Stimulated activated CD8-positive, alpha-beta memory T cell treated with anti-CD3 and anti-CD28 coated beads, Interleukin-7, amount 100 ng/mL, for 48 hours (primary cell): ENCODE measurements at places on chromosomes 13 and 19.

DNA sequence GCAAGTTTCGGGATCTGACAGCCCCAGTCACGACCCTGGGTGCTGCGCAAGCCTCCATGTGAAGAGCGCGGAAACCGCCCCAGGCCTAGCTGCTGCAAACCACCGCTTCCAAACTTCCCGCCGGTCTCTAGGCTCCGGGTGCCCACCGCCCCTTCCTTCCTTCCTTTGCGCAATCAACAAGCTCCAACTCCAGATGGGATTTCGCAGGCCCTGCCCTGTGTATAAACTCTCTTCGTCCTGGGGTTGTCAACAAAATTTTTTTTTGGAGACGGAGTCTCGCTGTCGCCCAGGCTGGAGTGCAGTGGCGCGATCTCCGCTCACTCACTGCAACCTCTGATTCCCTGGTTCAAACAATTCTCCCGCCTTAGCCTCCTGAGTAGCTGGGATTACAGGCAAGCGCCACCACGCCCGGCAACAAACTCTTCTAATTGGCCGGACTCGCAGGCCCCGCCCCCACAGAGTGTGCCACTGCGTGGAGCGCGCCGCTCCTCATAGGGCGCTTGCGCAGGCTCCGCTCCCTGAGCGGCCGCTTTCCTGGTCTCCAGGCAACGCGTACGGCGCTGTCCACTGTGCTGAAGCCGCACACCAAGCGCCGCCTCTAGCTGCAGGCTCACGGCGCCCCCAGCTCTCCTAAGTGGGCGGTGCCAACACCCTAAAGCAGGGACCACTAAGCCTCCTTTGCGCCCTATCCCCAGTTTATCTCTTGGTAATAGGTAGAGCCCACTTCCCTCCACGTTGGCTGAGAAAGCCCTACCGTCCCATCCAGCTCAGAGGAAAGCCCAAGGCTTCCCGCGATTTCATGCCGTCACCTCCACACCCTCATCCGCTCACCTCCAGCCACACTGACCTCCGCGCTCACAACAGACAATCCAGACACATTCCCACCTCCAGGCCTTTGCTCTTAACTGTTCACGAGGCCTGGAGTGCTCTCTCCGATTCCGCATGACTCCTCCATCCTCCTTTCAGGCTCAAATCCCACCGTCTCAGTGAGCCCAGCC is 5.5 kb upstream of the QTRT1 start:
- DNase-seq: peak; percentile 87

DNA sequence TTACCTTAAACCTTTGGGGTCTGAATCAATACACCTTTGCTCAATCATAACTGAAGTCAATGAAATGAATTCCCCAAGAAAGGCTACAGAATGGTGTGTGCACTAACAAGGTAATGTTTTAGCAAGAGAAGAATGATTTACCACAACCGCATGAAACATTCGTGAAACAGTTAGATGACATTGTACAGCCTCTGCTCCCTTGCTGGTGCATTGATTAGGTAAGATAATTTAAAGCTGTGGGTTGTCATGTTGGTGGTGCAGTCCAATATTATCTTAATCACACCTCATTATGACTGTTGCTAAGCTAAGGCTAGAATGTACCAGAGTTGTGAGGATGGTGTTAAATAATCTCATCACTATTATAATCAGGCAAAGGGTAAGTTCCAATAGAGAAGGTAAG is 1673.2 kb upstream of the PRR20A start:
- DNase-seq: no peak

DNA sequence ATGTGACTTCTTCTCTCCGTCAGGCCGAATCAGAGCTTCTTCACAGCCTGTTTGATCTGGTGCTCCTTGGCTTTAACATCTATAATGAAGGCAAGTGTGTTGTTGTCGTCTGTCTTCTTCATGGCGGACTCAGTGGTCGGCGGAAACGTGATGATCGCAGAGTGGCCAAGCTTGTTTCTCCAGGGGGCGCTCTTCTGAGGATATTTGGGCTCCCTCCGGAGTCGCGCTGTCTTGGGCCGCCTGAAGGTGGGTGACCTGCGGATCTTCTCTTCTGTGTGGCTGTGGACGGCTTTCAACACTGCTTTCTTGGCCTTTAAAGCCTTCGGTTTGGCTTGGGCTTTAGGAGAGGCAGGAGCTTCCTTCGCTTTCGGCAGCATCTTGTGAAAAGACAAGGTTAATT is 9.8 kb downstream of the TPRX1 start:
- DNase-seq: no peak

DNA sequence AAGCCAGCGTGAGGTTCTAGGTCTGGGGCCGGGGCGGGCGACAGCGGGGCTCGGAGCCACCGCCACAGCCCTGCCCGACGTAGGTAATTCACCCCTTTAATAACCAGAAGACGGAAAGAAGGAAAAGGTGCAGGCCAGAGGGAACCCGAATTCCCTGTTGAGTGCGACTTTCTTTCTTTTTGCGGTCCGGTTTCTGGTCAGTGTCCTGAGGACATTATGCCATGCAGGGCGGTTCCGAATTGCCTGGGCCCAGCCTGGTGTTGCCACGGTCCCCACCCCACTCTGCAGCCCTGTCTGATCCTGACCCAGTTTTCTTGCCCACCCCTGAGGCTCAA is 18.4 kb upstream of the TFDP1 start:
- no peak for DNase-seq

- no peak for DNase-seq
Observed at GRCh38 chr19:22140356-22140755, 56.4 kb downstream of the ZNF676 start.

DNA sequence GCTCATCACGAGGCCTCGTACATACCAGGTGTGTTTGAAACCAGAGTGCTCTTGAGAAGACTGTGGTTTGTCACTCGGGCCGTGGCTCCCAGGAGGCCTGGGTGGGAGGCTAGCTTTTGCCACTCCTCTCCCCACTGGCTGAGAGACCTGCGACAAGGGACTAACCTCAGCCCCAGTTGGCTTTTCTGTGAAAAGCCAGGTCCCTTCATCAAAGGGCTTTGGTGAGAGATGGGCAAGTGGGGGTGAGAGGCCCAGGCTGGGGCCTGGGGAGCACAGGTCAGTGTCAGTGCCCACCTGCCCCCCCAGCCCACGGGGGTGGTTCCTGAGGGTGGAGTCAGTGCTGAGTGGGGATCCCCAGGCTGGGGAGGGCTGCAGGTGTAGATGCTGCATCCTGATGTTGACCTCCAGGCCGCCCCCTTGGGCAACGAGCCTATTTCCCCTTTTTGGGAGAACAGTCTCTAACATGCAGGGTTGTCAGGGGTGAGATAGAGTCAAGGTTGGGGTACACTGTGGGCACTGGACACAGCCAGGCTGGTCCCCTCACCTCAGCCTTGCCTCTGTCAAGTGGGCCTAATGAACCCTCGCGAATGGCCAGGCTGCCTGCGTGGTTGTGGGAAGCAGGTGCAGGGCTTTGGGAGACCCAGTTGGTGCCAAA is 661 bp downstream of the KCNJ14 start:
- DNase-seq: no peak

- no peak for DNase-seq
Observed at GRCh38 chr19:1466461-1467214, 12.4 kb downstream of the C19orf25 start.

DNA sequence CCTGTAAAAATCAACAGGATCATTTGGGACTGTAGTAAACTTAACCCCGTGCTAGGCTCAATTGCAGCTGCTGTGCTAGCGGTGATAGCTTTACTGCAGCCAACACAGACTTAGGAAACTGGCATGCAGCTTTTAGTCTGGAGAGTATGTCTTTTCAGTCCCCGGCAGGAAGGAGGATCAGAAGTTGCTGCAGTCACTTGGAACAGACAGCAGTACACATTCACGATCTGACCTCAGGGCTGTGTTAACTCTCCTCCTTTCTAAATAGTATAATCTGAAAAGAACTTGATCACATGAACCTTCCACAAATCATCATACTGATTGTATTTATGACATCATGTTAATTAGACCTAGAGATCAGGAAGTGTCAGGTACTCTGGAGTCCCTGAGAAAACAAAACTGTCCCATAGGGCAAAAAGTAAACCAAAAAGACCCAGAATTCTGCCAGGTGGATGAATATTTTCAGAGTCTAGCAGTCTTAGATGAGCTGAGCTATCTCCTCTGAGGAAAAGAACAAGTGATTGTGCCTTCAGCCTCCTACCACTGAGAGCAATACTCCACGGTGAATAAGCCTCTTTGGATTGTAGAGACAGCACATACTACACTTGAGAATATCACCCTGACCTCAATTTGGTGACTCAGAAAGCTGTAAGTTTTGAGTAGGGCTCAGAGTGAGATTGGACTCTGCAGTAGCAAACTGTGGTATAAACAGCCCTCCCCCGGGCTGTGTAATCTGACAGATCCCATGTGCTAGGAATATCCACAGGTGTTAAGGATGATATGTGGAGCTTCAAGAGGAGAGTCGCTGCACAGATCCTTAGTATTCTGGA is 181.0 kb upstream of the GPR12 start:
- DNase-seq: no peak

GRCh38 chr13:51643105-51643881 is 59.0 kb downstream of the WDFY2 start:
- no peak for DNase-seq

DNA sequence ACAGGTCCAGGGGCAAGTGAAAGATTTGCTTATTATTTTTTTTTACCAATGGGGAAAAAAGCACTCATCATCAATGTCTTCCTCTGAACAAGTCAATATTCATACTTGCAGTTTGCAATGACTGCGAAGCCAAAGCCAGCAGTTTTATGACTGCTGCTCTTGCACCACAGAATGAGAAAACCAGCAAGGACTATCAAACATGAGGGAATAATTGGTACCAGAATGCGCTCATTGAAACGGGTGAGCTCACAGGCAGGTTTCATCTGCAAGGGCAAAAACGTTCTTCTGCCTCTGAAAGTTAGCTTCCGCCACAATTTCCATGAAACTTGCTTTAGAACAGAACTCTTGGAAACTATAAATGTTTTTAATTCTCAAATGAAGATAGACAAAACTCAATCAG is 5.5 kb downstream of the DLEU7 start:
- no peak for DNase-seq

- DNase-seq: no peak
Observed at GRCh38 chr13:60617991-60618733, 221.1 kb downstream of the TDRD3 start.

DNA sequence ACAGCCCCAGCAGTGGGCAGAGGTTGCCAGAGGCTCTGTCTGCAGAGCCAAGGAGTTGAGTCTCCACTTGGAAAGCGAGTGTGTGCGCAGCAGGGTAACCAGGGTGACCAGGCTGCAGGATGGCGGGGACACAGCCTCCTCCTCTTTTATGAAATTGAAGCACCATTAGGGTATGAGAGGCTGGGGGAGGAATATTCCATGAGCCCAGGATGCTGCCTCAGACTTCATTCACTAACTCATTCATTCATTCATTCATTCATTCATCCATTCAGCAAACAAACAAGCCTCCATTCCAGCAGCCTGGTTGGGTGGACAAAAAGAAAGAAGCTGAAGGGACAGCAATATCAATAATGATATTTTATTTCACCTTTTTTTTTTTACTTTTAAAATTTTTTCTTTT is 6.6 kb upstream of the LMTK3 start:
- DNase-seq: no peak

DNA sequence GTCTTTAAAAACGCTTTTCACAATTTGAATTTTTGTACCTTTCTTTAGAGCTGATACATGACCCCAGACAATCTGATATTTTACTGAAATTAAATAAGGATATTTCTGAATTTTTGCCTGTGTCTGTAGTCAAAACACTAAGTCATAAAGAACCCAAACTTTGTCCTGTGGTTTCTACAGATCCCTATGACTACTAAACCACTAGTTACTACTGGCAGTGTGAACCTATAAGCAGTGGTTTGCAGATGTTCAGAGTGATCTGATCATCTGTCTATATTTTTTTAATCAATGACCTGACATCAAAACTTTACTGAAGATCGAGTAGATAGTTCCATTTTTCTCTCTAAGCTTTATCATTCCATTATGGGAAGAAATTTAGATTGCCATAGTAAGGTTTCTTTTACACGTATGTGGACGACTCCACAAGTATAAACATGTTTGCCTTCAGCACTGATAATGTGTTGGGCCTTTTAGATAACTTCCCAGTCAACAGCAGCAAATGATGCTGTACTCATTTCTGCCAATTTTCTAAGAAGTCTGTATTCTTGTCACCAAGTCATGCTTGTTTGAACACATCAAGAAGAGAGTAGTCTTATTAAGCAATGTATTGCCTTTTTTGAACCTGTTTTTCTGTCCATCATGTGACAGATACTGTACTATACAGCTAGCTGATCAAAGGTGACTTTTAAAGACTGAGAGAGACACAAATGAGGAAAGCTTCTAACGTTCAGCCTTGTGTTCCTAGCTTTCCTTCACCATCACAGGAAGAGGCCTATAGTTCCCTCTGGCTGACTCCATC is 21.8 kb downstream of the POLR1D start:
- DNase-seq: no peak

DNA sequence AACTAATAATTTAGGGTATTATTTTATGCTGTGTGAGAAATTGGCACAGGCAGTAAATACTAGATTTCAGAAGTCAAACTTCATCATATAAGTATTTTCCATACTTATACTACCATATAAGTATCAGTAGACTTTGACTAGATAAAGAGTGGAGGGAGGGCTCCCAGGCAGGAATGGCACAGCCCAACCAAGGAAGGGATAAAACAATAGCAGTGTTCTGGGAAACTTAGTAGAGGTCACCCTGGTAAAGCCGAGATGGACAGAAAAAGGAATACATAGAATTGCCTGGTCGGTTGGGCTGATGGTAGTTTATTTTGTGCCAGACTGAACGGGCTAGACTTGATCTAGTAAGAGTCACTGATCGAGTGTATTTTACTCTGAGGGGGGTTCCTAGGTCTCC is 19.6 kb upstream of the KCTD4 start:
- no peak for DNase-seq

- DNase-seq: no peak
Observed at GRCh38 chr19:18338541-18338940, 1.9 kb upstream of the PGPEP1 start.

DNA sequence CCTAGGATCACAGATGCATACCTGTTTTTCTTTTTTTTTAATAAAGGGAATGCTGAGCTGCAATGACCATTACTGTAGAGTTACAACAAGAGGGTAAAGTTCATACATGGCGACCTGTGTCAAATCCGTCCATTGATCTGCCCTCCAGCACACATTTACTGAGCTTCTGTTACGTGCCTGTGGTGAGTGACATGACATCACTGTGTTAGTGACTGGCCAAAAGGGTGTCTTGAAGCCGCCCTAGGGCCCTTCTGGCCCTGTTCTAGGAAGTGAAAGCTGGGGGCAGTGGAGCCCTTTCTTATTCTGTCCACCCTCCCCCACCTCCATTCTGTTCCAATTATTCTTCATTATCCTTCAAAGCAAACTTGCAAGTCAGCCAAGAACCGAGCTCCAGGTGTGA is 66.3 kb downstream of the ZIC5 start:
- no peak for DNase-seq

- DNase-seq: no peak
Observed at GRCh38 chr13:46565808-46566750, 13.1 kb downstream of the LRCH1 start.

GRCh38 chr13:93230261-93230855 is 3.8 kb downstream of the GPC6 start:
- no peak for DNase-seq

DNA sequence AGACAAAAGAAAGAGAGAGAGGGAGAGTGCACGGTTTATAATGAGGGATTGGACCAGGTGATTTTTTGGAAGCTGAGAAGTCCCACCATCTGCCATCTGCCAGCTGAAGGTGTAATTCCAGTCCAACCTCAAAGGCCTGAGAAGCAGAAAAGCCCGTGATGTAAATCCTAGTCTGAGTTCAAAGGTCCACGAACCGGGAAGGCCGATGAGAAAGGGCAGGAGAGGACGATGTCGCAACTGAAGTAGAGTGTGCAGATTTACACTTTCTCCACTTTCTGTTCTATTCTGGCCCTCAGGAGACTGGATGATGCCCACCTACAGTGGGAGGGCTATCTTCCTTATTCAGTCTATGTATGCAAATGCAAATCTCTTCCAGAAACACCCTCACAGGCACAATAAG is 500.0 kb downstream of the DIAPH3 start:
- DNase-seq: no peak
